ENCODE measurements at places on chromosomes 1 and 21.
A peak's percentile ranks its signal among the peaks of the same experiment; 100 is the strongest.

DNA sequence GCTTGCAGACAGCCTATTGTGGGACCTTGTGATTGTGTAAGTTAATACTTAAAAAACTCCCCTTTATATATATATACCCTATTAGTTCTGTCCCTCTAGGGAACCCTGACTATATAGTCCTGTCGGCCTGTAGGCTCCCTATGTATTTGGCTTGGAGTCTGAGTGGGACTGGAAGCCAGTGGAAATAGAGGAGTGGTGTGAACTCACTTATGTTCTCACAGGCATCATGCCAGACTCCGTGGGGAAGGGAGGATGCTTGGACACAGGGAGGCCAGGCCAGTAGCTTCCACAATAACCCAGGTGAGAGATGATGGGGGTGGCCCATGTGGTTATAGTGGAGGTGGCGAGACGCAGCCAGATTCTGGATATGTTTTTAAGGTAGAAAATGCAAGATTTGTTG lies 136.7 kb upstream of the SYT6 start:
- no peak for DNase-seq

- no peak for DNase-seq
These were observed 917 bp downstream of the STX12 start for GRCh38 chr1:27773826-27774445.

GRCh38 chr1:54543729-54544496 lies 4.1 kb upstream of the ACOT11 start:
- DNase-seq = no peak

DNA sequence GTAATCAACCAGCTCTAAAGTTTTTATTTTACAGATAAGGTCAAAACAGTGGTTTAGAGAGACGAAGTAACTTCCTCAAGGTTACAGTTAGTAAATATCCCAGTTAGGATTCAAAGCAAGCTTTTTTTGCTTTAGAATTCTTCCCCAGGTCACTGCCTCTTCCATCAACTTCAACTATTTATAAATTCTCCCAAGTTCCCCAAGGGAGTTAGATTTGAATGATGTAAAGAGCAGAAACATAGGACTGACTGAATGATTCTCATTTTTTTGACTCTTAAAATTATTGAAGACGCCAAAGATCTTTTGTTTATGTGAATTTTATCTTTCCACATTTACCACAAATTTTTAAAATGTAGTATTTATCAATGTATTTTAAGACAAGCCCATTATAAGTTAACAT lies 4.1 kb downstream of the POGZ start:
- DNase-seq = no peak

DNA sequence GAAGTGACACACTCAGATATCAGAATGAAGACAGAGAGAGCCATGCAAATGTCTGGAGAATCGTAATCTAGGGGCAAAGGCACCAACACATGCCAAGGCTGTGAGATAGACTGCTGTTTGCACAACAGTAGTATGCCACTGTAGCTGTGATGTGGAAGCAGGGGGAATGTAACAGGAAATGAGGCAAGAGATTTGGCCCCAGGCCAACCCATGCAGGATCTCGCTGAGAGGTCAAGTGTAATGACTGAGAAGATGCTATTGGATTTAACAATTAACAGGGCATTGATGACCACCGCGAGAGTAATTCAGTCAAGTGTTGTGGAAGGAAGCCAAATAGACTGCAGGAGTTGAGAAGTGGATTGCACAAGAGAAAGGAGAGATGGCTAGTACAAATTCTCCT lies 107.3 kb upstream of the ST6GALNAC5 start:
- DNase-seq = no peak

- DNase-seq = no peak
These were observed 147.0 kb downstream of the TNFSF18 start for GRCh38 chr1:172903581-172904220.

DNA sequence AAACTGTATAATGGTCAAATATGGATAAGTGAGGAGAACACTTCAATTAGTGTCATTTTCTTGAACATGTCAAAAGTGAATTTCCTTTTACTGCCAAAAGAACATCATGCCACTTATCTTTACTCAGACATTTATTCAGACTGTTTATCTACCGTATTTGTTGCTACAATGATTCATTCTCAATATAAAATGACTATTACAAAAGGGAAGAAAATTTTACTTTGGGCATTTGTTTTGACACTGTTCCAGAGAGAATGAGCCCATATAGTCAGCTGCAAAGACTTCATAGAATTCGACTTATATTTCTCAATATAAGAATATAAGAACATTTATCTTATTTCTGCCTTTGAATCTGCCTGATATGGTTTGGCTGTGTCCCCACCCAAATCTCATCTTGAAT lies 1699.1 kb downstream of the BRINP3 start:
- DNase-seq = no peak

- DNase-seq = no peak
These were observed 356.4 kb upstream of the KAZN start for GRCh38 chr1:14242123-14242522.

DNA sequence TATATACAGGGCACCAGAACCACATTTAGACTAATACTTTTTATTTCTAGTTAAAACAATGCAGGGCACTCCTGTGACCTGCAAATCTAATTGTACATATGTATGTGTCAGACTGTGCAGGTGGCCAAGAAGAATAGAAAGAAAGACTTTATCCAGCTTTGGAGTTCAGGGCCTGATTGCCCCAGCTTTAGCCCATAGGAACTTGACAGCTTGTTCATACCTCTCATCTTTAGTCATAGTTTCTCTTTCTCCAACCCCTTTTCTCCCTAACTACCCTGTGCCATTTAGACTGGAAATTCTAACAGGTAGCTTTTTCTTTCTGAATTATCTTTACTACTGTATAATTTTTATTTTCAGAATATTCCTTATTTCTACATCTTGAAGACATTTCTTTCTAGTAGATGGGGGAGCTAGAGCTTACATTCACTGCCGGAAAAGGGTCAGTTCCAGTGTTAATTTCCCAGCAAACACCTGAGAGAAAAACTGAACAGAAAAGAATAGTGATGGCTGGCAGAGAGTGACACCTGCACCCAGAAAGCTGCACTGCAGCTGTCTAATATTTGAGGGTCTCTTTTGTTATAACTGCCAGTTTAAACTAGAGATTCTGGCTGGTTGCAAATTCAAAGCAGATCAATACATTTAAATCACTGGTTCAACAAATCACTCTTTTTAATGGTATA lies 8.4 kb downstream of the YBX1 start:
- no peak for DNase-seq

GRCh38 chr1:232110281-232111090 lies 483.9 kb downstream of the DISC1 start:
- DNase-seq = no peak

DNA sequence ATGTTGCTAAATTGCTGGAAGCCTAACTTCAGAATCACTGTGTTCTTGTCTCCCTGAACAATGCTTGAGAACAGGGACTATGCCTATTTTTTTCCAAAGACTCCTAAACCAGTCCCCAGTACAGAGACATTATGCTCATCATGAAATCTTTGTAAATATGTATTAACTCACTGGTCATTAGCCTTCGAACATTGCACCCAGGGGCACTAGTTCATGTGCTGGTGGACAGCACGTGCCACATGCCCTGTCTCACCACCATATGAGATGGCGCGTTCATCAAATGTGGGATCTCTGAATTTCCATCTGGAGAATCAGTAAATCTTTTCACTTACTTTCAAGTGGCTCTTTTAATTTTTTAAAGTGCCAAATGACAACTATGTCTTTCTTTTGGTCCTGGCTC lies 11.0 kb upstream of the ATP1A1 start:
- no peak for DNase-seq

GRCh38 chr1:245579881-245580280 lies 425.1 kb downstream of the KIF26B start:
- no peak for DNase-seq

DNA sequence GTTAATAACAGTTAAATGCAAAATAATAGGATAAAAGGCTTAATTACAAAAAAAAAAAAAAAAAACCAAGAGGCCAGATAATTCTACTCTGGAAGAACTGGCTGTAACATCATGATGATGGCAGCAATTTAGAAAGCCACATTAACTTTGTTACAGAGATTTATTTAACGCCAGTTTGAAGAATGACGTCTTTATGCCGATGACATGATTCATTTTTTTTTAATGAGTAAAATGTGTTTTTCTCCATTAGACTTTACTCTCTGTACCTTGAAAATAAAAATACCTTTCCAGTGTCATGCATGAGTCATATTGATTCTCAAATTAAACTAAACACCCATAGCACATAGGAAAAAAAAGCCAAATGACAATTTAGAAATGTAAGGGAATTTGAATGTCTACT lies 226.1 kb downstream of the RGS7 start:
- no peak for DNase-seq

- no peak for DNase-seq
These were observed 18.4 kb upstream of the CD101 start for GRCh38 chr1:116983112-116983511.

DNA sequence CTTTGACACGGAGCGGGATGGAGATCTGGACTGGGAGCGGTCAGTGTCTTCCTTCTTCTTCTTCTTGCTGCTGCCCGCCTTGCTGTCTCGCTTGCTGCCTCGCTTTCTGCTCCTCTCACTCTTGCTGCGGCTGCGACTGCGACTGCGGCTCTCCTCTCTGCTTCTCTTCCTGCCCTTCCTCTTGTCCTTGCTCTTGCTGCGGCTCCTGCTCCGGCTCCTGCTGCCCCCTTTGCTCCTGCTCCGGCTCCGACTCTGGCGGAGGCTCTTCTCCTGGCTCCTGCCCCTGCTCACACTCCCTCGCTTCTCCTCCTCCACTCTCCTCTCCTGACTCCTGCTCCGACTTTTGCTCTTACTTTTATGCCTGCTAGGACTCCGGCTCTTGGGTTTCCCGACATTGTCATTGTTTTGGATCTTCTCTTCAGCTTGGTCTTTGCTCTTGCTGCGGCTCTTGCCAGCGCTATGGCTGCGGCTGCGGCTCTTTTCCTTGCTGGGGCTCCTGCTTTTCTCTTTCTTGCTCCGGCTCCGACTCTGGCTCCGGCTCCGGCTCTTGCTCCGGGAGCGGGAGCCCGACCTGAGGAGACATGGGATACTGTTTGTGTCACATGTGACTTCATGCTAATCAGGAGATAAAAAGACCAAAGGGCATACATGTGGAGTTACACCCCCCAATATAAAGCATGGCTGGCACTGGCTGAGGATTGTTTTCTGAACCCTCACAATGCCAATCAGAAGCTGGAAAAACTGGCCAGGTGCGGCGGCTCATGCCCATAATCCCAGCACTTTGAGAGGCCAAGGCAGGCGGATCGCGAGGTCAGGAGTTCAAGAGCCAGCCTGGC lies 25.2 kb upstream of the TMEM200B start:
- DNase-seq = no peak

GRCh38 chr1:209397910-209398309 lies 185.6 kb upstream of the CAMK1G start:
- no peak for DNase-seq

DNA sequence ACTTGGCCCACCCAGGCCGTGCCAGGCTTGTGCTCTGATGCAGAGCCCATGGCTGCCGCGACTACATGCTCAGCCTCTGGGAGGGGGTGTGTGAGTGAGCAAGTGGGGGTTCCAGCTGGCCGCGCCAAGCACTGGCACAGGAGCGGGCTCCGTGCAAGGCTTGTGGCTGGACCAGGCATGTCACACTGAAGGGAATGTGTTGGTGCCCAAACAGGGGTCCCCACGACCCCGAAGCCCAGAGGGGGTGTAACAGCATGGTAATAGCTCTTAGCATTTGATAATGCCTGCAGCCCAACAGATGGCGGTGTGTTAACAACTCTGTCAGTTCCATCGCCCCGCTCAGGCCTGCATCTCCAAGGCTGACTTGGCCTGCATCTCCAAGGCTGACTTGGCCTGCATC lies 38.3 kb upstream of the CD46 start:
- DNase-seq = peak; percentile 12

DNA sequence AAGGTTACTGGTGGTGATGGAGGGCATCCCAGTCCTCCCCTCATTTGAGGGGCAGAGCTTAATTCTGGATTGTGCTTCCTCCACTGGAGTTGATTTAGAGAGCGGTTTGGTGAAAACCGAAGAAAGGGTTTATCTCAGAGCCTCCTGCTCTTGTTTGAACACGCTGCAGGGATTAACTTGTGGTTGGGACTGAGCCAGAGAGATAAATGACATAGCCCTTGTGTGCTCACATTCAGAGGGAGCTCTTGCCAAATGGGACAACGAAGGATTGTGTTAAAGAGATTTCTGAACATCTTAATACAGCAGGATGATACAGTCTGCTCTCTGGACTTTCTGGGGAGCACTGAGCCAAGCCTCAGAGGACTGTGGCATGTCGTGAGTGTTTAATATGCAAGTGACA lies 308.2 kb downstream of the DISC1 start:
- no peak for DNase-seq

- no peak for DNase-seq
These were observed 21.2 kb upstream of the SERBP1 start for GRCh38 chr1:67451356-67451755.

DNA sequence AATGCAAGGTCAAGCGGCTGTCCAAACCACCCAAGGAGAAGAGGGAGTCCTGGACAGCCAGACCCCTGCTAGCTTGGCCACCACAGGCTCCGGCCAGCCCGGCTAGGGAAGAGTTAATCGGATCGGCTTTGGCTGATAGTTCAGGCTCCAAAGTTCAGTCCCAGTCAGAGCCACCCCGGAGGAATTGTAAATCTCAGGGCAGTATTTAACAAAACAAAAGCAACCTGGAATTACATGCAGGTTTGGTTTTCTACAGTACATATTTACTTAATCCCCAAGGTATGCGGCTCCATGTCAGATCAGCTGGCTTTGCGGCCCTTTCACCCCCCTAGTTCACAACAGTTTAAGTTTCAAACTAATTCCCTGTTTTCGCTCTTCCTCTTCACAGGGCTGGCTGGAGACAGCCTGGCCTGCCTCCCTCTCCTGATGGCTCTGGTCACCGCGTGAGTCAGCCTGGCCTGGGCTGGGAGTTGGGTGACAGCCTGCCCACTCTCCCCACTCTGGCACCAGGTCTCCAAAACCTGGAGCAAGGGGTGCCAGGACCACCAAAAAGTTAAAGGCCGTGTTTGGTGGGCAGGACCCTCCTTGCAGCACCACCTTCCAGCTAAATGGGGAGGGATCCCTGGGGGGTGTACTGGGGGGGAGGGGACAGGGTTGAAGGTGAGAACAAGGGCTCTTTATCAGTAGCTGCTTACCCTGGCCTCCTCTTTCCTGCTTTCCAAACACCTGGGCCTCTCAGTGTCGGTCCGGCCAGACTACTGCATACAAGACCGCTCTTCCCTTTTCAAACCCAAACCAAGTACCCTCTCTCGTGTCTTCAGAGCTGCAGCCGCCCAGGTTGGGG lies 1.9 kb downstream of the DHRS3 start:
- DNase-seq = no peak

DNA sequence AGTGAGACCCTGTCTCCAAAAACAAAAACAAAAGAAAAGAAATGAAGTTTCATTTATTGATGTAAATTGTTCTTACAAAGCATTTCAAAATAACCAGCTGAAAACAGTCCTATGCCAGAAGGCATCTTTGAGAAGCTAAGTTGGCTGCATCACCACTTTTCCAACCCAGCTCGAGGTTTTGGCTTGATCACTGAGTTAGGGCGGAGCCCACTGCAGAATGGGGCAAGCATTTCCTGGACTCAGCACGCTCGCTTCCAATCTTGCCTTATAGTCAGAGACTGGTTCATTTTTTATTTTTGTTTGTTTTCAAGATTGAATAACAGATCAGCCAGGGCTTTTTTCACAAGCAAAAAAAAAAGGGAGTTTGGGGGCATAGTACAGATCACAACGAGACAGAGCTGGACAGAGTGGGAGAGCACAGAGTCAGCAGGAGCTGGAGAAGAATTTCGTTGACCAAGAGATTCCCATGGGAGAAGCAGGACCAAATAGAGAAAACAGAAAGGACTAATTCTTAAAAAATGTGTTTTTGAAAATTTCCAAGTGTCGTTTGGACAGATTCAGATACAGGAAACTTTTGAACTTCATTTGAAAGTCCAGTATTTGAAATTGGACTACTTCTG lies 23.5 kb upstream of the COL6A1 start:
- DNase-seq = no peak

- DNase-seq = no peak
These were observed 40.2 kb downstream of the GFI1 start for GRCh38 chr1:92446546-92446945.

Measured in activated CD4-positive, alpha-beta T cell treated with anti-CD3 and anti-CD28 coated beads, Interleukin-2, amount 10 ng/mL, durations not matched to agents 7 days and 5 days (primary cell).